Osteocyte (in vitro differentiated cells): ENCODE measurements at places on chromosomes 16 and 17. TPM values are rescaled to one million over a fixed set of nuclear protein-coding genes. Genes with fewer than 3 reads are reported as not detected.

GRCh38 chr16:74931445-74931844 lies 53.5 kb downstream of the WDR59 start:
- DNase-seq = no peak
- H3K27ac ChIP-seq = no peak overlapping the region

Gene GPR142
- not detected in 2 replicates for total RNA-seq

Gene GPR179
- 0.13 TPM in 1 of 2 replicates, not detected in the other for total RNA-seq

- no peaks in the 10 kb centered on the region for H3K27me3 ChIP-seq
- H3K4me1 ChIP-seq = peaks cover 44% of the 10 kb centered on the region
- H3K4me3 ChIP-seq = no peak overlapping the region
- no peak for DNase-seq
- peaks cover 5% of the 10 kb centered on the region for H3K36me3 ChIP-seq
Observed at GRCh38 chr17:64647817-64648216, 14.3 kb downstream of the SMURF2 start.

- no peak for DNase-seq
- peaks cover 37% of the 10 kb centered on the region for H3K27me3 ChIP-seq
- no peak overlapping the region for H3K4me3 ChIP-seq
- no peaks in the 10 kb centered on the region for H3K36me3 ChIP-seq
- peaks cover 3% of the 10 kb centered on the region for H3K4me1 ChIP-seq
Observed at GRCh38 chr17:77781536-77781935, 177.0 kb upstream of the TNRC6C start.
